ENCODE measurements at places on chromosomes 6 and 20.

DNA sequence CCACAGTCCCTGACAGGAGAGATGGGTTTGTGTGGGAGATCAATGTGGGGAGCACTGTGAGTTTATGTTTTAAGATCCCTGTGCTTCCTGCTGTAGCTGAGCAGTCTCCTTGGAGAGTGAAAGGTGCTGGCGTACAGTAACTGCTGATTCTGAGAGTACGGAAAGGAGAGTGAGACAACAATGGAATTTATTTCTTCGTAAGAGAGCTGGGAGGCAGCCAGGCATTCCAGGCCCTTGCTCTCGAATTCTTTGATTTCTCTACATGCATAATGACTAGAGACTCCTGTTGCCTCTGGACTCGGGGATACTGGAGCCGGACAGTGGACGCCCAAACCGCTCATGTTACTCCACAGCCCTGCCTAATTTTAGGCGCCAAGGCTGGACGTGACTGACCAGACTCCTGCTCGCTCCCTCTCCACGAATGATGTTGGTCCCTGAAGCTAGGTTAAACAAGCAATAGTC lies 131.0 kb upstream of the PHACTR1 start:
- no peak for DNase-seq

GRCh38 chr20:23679133-23680092 lies 9.4 kb downstream of the CST4 start:
- no peak for DNase-seq

DNA sequence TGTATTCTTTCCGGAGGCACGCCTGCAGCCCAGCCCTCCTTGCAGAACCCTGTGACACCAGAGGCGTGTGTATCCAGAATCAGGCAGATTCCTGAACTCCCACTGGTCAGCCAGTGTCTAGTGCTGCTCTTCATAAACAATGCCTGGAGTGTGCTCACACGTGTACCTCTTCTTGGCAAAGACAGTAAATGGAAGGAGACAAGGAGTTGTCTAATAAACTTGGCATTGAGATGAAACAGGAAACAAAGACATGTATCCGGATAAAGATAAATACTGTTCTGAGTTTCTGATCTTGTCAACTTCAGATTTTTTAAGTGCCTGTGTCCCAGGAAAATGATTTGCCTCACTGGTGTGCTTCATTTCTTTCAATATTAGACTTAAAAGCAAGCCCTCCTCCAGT lies 1.7 kb downstream of the RPS6KA2 start:
- peak; percentile 66 for DNase-seq

- DNase-seq = no peak
Measured at GRCh38 chr6:129269076-129269475, 386.1 kb downstream of the LAMA2 start.

GRCh38 chr20:52800734-52801627 lies 171.2 kb upstream of the TSHZ2 start:
- DNase-seq = no peak

- DNase-seq = no peak
Measured at GRCh38 chr6:104600639-104600931, 259.1 kb downstream of the HACE1 start.

GRCh38 chr6:158388727-158389126 lies 76.5 kb downstream of the TULP4 start:
- DNase-seq = no peak

- DNase-seq = no peak
Measured at GRCh38 chr6:119129968-119130484, 51.6 kb upstream of the FAM184A start.

- DNase-seq = no peak
Measured at GRCh38 chr20:48739395-48740291, 88.2 kb downstream of the PREX1 start.

GRCh38 chr6:81731814-81732213 lies 20.7 kb downstream of the TENT5A start:
- no peak for DNase-seq

- no peak for DNase-seq
Measured at GRCh38 chr20:48474022-48474421, 353.8 kb downstream of the PREX1 start.

Data from skeletal muscle cell (primary cell).